ENCODE measurements at places on chromosomes 7 and 10. TPM values are rescaled to one million over a fixed set of nuclear protein-coding genes. Genes with fewer than 3 reads are reported as not detected.

The CAV2 gene
- total RNA-seq, result 16.7 TPM

The ASZ1 gene
- not detected for total RNA-seq

The MYPN gene
- total RNA-seq, result not detected

The ANXA8L1 gene
- not detected for total RNA-seq

The DIP2C gene
- total RNA-seq, result 22.0 TPM

The SLC29A3 gene
- 19.0 TPM for total RNA-seq

The CPA2 gene
- not detected for total RNA-seq

The ANKRD61 gene
- total RNA-seq, result not detected

The PNLIPRP1 gene
- total RNA-seq, result not detected

The KLF14 gene
- total RNA-seq, result 1.8 TPM

The CFAP43 gene
- total RNA-seq, result 0.28 TPM

The ST8SIA6 gene
- 1.6 TPM for total RNA-seq

The PDZD8 gene
- total RNA-seq, result 25.3 TPM

The PRPS1L1 gene
- total RNA-seq, result not detected

The LSM5 gene
- total RNA-seq, result 10.6 TPM

DNA sequence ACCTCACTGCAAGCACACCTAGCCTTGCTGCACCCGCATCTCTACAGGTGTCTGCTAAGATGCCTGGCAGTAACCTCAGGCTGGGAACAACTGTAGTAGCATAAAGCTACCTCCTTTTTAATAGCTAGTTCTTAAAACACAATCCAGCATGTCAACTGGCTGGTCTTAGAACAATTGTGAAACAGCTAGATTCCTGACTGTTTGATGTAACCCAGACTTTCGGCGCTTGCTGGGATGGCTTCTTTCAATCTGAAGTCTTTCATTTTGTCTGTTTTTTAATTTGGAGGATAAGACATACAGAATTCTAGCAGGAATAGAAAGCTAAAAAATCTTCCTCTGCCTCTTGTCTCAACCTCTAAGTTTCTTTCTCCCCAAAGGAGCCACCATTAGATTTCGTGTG is 59.8 kb downstream of the GSDME start:
- DNase-seq, result no peak

GRCh38 chr10:42802876-42803275 is 20.3 kb downstream of the BMS1 start:
- no peak for DNase-seq

DNA sequence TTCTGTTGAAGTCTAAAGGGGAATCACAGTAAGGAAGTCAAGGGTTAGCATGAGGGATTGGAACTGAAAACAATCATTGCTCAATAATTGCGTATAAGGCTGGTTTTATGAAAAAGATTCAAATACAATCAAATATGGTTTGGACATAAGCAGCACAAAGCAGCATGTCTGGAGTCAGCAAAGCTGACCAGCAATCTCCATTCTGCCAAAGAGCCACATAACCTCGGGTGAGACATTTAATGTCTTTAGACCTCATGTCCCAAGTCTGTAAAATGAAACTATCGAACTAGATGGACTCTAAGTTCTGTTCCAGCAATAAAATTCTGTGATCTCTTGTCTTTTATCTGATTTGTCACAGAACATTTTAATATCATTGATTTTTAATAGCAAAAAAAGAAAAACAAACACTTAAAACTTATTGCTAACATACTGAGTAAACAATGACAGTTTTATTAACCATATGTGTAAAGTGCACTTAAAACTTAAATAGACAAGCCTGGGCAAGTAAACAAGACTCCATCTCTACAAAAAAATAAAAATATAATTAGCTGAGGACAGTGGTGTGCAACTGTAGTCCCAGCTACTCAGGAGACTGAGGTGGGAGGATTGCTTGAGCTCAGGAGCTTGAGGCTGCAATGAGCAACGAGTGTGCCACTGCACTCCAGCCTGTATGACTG is 217.0 kb downstream of the MAGI2 start:
- no peak for DNase-seq

- DNase-seq, result peak; percentile 2
These were observed 34.8 kb upstream of the OSBPL3 start for GRCh38 chr7:25014756-25015155.

DNA sequence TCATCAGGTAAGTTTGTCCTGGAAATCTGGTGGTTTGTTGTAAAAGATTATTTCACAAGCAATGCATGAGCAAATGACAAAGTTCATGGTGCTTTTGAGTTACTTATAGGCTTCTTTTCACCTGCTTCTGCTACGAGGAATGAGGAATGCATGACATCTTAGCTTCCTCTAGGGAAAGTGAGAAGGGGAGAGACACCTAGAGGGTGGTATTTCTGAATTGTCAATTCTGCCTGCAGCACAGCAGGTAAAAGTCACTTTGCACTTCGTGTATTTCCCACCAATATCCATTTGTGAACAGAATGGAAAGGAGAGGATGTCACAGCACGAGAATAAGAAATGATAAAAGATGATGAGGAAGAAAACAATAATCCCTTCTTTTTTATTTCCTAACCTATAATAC is 153.4 kb upstream of the FEZF1 start:
- DNase-seq, result no peak

DNA sequence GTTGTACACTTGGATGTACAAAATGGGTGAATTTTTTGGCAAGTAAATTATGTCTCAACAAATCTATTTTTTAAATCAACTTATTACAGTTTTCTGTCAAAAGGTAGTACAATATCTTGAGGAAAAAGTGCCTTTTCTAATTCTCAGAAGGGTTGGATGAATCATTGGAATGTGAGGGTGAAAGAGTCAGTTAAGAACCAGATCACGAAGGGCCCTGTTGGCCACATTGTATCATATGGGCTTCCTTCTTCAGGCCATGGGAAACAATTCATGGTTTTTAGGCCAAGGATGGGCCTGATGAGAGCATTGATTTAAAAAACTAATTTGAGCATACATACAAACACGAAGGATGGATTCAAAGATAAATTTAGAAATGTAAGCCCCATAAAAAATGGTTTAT is 503.7 kb downstream of the TNS3 start:
- DNase-seq, result no peak

DNA sequence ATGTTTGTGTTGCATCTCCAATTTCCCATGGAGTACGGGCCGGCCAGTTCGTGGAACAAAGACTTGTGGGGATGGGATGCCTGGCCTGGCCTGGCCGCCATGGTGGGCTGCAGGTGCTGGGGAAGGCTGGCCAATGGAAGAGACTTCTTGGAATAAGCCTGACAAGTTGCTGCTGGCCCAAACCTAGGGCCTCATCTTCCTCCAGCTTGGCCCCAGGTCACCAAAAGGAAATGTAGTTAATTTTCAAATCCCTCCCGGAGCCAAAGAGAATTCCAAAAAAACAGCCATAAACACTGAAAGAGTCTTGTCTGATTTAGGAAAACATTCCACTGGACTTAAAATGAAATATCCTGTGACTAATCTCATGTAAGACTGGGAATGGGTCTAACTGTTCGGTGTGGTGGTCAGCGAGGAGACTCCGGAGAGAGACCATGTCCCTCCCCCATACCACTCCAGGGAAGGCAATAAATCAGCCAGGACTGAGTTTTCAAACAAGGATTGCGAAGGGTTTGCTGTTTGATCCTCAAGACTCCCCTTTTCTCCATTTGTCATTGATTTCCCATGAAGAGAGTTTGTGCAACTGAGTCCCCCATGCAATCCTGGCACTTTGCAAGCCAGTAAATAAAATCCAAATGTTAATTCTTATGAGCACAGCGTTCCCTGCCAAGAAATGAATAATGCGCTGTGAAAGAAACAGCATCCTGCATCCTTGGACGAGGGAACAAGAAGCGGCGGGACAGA is 128.7 kb upstream of the HABP2 start:
- no peak for DNase-seq

- no peak for DNase-seq
These were observed 47.4 kb downstream of the ALOX5 start for GRCh38 chr10:45421221-45422097.

GRCh38 chr7:45897042-45897690 is 8.9 kb downstream of the IGFBP1 start:
- DNase-seq, result no peak

DNA sequence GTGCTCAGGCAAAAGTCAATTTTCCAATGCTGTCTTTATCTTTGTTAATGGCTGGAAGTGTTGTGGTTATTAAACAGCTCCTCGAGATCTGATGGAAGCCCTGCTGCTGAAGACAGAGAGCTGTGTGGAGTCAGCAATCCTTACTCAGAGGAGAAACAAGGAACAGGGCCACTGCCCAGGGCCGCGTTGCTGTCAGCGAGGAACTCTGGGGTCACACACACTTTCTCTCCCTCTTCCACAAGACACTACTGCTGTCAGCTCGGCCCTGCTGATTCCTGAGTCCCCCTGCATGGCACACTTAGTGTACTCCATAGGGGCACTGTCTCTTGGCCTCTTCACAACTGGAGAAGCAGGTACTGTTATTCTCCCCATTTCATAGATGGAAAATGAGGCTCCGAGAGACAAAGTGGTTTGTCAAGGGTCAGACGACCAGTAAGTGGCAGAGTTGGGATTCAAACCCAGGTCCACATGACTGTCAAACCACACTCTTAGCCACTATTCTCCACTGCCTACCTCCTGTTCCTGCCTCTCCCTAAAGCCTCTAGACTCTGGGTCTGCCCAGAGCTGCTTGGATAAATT is 29.3 kb upstream of the PDCD4 start:
- DNase-seq, result no peak

DNA sequence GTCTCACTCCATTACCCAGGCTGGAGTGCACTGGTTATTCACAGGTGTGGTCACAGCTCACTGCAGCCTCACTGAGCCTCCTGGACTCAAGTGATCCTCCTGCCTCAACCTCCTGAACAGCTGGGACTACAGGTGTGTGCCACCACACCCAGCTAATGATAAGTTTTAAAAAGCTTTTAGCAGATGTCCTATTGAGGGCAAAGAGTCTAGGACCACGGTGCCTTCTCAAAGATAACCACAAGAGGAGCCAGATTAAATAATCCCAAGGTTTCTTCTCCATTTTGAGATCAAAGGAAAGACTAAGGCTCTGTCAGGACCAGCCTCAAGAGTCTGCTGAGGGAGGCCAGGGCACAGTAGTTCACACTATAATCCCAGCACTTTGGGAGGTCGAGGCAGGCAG is 4.7 kb downstream of the ATP5MF start:
- DNase-seq, result no peak

GRCh38 chr7:50389961-50390360 is 60.2 kb downstream of the FIGNL1 start:
- no peak for DNase-seq

DNA sequence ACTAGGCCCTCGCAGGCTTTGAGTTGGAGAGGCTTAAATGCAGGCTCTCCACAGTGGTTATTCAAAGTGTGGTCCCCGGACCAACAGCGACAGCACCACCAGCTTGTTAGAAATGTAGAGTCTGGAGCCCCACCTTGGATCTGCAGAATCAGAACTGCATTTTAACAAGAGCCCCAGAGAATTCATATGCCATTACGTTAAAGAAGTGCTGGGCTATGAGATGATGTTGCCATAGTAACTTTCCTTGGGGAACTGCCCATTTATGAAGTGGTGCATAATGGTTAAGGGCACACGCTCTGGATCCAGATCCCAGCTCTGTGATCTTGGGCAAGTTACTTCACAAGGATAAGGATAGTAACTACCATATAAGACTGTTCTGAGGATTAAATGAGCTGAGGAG is 48.9 kb downstream of the ZCCHC24 start:
- DNase-seq, result no peak

GRCh38 chr7:148255333-148255732 is 335.2 kb upstream of the C7orf33 start:
- DNase-seq, result no peak

- no peak for DNase-seq
These were observed 4.2 kb downstream of the CPVL start for GRCh38 chr7:29142021-29142727.

DNA sequence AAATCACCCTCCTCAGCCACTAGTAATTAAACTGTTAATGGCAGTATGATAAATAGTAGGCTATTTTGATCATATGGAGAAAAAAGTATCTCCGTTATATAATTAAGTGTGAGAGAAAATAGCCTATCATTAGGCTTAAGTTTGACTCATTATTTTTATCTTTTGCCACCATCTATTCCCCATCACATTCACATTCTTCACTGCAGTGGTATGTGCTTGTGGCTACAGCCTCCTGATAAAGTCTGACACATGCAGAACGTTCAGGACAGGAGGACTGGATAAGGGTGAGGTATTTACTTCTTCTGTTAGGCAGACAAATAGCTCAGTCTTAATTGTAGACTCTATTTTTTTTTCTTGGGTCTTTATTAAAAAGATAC is 5.8 kb downstream of the NEBL start:
- DNase-seq, result no peak

GRCh38 chr7:20193242-20193777 is 23.9 kb downstream of the MACC1 start:
- no peak for DNase-seq

DNA sequence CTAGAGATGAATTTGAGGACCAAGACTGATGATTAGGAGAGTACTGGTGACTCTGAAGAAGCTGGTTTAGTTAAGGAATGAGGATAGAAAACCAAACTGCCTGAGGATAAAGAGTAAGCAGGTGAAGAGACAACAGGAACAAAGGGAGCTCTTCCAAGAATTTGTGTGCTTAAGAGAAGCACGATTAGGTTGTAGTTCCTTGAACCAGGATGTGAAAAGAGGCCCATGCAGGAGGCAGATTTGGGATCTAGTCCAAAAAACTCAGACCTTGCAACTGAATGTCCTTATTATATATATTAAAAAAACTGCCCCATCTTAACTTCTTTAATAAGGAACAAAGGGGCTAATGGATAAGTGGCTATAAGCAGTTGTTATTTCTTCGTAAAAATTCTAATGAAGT is 150.4 kb downstream of the SKAP2 start:
- DNase-seq, result no peak

DNA sequence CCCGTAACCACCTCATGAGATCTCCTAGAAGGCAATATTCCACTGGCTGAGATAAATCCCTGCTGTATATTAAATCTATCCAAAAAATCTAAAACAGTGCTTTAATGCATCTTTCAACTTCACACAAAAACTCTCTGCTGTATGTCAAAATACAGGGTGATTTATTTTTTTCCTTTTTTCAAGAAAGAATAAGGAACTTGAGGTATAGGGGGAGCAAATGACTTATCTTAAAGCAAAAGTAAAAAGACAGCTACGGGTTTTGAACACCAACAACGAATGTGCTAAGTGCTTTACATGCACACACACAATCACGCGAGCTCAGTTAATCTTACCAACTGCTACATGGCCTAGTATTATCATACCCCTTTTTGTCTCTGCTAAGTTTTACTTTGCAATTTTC is 168.9 kb upstream of the PHF14 start:
- DNase-seq, result no peak

DNA sequence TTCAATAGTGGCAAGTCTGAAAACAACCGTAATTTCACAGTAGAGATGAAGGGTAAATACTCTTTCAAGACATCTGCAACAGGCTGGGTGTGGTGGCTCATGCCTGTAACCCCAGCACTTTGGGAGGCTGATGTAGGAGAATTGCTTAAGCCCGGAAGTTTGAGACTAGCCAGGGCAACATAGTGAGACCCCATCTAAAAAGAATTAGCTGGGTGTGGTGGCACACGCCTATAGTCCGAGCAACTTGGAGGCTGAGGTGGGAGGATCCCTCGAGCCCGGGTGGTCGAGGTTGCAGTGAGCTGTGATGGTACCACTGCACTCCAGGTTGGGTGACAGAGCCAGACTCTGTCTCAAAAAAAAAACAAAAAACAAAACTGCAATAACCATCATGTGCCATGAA is 71.8 kb downstream of the PFKFB3 start:
- no peak for DNase-seq

Data from adrenal gland (tissue), 19 donors.